ENCODE measurements at places on chromosomes 16 and 17.

- DNase-seq = no peak
Measured at GRCh38 chr16:82935766-82936165, 309.0 kb downstream of the CDH13 start.

- DNase-seq = peak; percentile 48
Measured at GRCh38 chr16:1871974-1872635, at the start of gene MEIOB. MEIOB (minus strand) TSS chr16:1872164; CDS start chr16:1868175, 3,989 bp downstream.

DNA sequence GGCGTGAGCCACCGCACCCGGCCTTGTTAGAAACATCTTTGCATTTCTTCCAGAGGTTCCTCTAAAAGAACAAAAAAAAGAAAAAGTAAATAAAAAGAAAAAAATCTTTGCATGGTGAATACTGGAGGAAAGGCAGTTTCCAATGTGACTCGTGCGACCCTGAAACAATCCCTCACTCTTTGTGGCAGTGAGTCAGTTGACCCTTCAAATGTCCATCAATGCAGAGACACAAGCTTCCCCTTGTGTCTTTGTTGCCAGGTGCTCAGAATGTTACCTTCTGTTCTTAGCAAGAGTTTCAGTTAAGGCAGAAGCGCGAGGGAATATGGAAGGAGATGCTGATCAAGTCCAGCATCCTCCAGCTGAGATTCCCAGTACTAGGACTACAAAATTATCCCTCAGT lies 16.4 kb downstream of the CACNG4 start:
- no peak for DNase-seq

DNA sequence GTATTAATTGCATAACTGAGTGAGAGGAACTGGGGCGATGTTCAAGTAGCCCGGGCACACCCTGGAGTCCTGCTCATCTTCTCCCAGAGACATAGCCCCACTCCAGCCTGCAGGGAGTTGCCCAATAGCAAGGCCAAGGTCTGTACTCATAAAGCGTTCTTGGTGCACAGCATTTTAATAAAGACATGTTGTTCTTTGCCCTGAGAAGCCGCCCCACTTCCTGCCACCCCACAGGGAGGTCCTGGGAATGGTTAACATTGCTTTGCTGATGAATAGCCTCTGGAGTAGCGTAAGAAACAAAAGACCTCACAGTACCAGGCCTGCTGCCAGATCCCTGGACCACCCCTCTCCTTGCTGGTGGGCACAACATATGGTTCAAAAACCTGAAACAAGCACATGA lies 21.6 kb upstream of the CDH1 start:
- DNase-seq = no peak

- DNase-seq = no peak
Measured at GRCh38 chr16:22763437-22764080, 50.4 kb upstream of the HS3ST2 start.

- no peak for DNase-seq
Measured at GRCh38 chr16:70520612-70521297, 2.6 kb downstream of the COG4 start.

DNA sequence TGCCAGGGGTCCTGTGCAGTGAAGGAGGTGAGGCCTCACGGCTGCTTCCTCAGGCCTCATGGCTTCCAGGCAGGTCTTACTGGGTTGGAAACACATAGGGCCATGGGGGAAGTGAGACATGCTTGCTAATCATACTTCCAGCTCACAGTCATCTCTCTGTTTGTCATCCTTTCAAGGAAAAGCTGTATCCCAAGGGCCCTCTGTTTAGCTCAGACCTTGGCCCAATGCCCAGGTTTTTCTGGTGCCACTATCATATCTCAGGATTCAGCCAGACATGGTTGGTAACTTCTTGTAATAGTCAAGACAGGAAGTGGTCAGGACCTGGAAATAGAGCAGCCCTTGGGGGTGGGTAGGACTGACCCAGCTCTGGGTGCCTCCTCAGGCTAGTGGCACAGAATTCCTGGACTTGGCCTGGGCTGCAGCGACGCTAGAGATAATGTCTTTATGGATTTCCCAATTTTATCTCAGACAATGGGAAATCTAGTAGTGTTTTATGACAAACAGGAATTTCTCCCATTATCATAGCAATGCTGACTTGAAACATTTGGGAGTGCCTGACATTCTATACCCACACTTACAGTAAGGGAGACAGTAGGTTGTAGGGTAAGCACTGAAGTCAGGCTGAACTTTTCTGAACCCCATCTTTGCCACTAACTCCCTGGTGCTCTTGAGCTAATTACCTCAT lies 13.5 kb upstream of the ITGB3 start:
- DNase-seq = peak; percentile 91

DNA sequence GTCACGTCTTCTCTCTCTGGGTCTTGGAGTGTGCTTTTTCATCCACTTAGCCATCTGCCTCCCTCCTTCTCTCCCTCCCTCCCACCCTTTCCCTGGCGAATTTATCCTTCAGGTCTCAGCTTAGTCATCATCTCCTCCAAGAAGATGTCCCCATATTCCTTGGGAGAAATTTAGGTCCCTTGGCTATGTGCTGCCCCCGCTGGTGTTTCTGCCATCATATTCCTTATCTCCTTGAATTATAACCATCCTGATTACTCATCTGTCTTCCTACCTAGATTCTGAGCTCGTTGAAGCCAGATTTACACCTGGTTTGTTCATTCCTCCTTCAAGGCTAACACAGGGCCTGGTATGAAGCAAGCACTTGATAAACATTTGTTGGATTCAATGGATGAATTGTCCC lies 5.0 kb downstream of the SEZ6L2 start:
- DNase-seq = no peak

- DNase-seq = no peak
Measured at GRCh38 chr17:32596206-32596605, 109.4 kb downstream of the CDK5R1 start.

GRCh38 chr16:72786606-72787005 lies 261.3 kb downstream of the ZFHX3 start:
- no peak for DNase-seq

GRCh38 chr17:76268015-76268749 lies 3.0 kb downstream of the UBALD2 start:
- DNase-seq = peak; percentile 58

DNA sequence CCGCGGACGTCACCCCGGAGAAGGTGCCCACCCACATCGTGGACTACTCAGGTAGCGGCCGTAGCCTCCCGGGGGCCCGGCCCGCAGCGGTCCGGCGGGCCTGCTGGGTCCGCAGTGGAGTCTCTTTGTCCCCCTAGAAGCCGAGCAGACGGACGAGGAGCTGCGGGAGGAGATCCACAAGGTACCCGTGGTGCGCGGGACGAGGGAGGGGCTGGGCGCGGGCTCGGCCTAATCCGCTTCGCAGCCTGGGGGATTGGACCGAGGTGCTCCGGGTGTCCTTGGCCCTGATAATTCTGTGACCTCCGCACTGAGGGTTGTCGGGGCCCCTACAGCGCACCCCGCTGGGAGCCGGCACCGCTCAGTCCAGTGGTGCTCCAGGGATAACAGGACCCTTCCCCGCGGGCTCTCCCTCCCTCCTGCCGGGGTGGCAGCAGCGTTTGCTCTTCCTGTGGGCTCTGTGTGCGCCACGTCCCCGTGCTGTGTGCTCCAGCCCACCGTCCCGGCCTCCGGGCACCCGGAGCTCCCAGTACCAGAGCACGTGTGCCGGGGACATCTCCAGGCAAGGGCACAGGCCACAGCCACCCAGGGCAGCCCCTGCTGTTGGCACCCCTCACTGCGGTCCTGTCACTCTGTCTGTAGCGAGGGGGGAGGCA lies 713 bp downstream of the RHOT2 start:
- DNase-seq = no peak

DNA sequence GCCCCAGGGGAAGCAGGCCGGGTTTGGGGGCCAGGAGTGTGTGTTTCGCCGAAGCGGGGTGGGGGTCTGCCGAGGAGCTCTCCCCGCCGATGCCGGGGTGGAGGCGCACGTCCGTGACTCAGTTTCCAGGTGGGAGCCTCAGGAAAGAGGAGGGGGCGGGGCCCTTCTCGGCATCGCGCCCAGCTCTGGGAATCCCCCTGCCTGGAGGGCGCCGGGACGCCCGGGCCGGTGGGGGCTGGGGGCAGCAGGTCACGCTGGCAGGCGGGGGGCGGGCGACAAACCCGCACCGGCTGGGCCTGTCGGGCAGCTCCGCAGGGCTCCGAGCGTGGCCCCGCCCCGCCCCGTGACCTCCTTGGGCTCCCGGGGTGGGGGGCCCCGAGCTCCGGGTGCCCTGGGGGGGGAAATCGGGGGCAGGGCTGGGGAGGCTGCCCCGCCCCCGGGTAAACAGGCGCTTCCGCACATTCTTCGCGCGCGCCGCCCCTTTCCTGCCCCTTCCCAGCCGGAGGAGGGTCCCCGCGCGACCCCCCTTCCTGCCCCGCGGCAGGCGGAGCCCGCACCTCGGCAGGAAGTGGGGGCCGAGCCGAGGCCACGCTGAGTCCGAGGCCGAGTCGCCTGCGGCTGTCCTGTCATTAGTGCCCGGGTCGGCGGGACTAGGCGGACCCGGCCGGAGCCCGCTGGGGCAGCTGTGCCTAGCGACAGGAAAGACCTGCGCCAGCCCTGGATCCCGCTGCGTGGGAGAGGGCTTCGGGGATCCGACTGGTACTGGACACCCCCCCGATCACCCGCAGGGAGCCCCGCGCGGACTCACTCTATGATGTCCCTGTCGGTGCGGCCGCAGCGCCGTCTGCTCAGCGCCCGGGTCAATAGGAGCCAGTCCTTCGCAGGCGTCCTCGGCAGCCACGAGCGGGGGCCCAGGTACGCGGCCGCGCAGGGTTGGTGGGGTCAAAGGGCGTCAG lies 9.3 kb downstream of the RIPOR1 start:
- DNase-seq = peak; percentile 76

DNA sequence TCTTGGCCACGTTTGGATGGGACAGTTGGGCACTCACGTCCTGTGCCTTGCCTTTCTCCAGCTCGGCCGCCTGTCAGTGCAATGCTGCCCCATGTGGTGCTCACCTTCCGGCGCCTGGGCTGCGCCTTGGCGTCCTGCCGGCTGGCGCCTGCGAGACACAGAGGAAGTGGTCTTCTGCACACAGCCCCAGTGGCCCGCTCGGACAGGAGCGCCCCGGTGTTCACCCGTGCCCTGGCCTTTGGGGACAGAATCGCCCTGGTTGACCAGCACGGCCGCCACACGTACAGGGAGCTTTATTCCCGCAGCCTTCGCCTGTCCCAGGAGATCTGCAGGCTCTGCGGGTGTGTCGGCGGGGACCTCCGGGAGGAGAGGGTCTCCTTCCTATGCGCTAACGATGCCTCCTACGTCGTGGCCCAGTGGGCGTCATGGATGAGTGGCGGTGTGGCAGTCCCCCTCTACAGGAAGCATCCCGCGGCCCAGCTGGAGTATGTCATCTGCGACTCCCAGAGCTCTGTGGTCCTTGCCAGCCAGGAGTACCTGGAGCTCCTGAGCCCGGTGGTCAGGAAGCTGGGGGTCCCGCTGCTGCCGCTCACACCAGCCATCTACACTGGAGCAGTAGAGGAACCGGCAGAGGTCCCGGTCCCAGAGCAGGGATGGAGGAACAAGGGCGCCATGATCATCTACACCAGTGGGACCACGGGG lies 7.1 kb downstream of the ACSF3 start:
- DNase-seq = no peak

- DNase-seq = no peak
Measured at GRCh38 chr17:81368161-81369022, 26.9 kb upstream of the BAHCC1 start.

- no peak for DNase-seq
Measured at GRCh38 chr16:20798364-20798763, 7.9 kb downstream of the ERI2 start.

DNA sequence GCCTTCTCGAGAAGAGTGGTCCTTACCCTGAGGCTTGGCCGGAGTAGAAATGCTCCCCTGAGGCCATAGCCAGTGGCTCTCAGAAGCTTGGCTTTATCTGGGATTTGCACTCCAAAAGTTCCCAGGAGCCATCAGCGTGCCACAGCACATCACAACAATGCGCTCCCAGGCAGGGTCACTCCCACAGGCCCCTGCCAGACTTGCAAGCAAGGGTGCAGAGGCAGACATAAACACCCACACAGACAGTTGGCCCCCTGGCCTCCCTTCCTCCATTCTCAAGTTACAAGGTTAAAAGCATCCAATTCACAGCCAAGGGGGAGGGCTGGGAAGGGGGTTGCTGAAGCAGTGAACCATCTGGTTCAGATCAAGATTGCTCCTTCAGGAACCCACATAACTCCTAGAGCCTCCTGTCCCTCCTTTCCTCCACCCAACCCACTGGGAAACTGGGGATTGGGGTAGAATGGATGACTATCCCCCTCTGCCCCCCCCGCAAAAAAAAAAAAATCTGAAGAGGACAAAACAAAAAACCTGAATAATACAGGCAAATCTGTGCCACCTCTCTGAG lies 1.8 kb downstream of the ST3GAL2 start:
- DNase-seq = peak; percentile 67

GRCh38 chr17:30808785-30809286 lies 15.7 kb downstream of the CRLF3 start:
- DNase-seq = no peak

- no peak for DNase-seq
Measured at GRCh38 chr17:1076982-1077302, 80.0 kb downstream of the TIMM22 start.

DNA sequence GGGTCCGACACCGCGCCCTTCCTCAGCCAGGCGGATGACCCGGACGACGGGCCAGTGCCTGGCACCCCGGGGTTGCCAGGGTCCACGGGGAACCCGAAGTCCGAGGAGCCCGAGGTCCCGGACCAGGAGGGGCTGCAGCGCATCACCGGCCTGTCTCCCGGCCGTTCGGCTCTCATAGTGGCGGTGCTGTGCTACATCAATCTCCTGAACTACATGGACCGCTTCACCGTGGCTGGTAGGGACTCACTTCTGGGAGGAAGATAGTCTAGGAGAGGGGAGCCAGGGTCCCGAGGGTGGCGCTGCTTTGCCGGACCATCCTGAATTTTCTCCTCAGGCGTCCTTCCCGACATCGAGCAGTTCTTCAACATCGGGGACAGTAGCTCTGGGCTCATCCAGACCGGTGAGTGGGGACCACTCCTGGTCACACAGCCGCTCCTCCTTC lies 601 bp downstream of the SPNS1 start:
- peak; percentile 31 for DNase-seq

- peak; percentile 59 for DNase-seq
Measured at GRCh38 chr16:65658349-65658748, 536.5 kb upstream of the CDH11 start.

DNA sequence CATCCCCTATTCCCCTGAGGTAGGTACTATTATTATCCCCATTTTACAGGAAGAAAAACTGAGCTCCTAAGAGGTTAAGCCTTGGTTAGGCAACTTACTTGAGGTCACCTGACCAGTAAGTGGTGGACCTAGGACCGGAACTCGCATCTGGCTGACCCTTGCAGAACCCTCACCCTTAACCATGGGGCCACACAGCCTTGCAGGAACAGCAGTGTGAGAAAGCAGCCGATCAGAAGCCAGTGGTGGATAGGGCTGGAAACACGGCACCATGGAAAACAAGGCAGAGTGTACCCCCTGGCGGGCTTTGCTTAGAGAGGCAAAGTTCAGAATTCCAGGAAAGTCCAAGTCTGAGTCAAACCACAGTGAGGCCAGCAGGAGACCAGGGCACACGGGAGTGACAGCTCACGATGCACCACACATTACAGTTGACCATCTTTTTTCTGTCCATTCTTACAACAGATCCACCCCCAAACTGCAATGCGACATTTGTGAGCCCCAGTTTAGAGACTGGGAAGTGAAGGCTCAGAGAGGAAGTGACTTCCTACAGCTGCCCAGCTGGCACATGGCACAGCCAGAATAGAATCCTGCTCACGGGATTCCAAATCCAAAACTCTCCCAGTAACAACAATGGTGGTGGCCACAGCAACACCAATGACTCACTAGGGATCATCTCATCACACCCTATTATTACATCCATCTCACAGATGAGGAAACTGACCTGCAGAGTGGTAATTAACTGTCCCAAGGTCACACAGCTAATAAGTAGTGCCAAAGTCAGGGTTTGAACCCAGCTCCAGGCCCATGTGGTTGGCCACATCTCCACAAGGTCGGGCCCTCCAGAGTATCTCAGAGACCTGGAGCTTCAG lies 20.3 kb downstream of the KIFC3 start:
- no peak for DNase-seq
